ENCODE measurements at places on chromosomes 7 and 10.

DNA sequence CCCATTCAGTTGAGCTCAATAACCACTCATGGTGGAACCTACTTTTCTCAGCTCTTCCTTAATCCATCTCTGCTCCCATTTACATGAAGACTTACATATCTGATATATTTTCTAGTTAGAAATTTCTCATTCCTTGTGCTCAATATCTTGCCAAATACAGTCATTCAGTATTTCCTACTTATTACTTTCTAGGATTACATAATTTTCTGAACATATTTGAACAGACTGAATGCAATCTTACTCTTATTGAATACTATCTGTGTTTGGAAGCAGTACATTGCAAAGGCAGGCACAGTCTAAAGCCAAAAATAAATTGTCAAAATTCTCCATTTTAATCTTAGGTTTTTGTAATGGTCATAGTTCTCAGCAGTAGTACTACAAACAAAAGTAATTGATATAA is 126.0 kb downstream of the GNAI1 start:
- DNase-seq: no peak

DNA sequence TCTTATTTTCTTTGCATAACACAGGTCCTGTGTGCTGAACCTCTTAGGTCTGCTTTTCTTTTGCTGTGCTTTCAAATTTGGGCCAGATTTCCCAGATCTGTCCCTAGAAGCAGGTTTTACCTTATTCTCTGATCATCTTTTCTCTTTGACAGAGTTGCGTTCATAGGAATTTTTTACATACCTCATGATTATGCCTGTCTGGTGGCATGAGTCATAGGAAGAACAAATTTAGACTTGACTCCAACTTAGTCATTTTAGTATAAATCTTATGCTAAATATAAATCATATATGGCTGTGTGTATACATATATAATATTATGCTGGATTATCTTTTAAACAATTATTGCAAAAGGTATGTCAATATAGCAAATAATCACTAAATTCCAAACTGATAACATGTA is 1038.9 kb downstream of the GRM8 start:
- no peak for DNase-seq

- no peak for DNase-seq
Measured at GRCh38 chr10:71472912-71473311, 76.2 kb downstream of the CDH23 start.

DNA sequence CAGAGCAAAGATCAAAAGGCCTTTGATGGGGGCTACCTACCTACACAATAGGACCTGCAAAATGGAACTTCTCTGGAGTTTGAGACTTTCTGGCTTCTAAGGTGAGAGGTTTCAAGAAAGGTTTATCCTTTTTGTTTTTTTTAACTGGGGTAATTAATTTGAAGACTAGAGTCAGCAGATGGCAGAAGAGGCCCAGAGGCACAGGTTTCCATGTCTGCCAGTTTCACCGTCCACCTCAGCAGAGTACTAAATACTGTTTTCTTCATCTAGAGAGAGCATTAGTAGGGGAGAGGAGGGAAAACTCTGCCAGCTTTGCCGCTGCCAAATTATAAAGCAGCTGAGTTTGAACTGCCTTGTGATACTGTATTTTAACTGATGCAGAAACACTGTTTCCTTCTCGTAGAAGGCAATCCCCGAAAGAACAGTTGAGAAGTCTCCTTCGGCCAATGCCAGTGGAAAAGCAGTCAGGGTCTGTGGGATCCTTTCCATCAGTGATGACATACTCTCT is 138.7 kb downstream of the SLC25A13 start:
- DNase-seq: no peak

DNA sequence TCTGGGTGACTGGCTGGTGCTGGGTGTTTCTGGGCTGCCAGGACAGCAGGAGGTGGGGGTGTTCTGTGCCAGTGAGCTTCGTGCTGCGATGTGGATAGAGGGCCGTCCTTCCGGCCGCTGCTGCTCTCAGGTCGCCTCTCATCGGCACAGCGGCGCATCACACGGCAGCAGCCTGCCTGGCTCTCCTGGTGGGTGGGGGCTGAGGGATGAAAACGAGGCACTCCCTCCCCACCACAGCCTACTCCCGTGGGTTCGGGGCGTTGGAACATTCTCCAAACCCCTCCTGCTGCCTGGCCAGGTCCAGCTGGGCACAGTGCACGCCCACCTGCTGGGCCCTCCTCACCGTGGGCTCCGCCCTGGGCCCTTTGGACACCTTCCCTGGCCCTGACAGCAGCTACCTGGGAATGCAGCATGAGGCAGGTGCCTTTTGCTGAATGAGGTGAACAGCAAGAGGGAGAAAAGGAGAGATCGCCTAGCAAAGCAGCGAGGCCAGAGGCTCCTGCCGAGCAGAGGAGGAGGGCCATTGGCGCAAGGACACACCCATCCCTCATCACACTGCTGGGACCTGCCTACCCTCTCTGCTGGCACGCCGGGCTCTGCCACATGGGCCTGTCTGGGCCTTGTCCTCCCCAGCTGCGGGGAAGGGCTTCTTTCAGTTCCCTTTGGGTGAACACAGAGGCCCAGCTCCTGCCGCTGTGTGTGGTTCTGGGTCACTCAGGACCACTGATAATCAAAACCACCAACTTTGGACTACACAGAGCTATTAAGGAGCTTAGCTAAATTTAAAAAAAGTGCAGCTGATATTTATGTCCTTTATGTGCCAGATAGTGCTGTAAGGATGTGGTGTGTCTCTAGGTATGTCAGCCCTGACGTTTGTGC is 33.4 kb downstream of the INPP5A start:
- no peak for DNase-seq

DNA sequence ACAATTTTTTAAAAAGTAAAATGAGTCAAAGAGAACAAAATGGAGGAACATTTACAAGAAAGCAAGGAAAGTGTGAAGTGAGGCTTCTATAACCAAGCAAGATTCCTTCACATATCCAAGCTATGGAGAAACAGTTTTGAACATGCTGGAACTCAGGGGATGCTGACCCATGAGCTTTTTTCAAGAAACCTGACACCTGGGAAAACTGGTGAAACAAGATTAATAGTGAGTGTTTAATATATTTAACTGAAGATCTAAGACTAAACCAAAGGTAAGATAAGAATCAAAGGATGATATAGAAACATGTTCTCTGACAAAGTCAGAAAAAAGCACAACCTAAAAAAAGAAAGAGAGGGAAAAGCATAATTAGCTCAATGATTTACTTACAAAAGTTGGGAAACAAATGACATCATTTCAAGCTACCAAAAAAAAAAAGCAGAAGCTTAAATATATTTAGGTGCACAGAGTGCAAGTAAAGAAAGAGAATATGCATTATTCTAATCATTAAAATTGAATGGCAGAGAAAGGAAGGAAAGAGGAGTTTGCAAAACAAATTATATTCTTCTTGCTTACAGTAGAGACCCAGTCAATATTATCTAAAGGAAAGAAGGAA is 24.9 kb downstream of the C7orf25 start:
- no peak for DNase-seq

DNA sequence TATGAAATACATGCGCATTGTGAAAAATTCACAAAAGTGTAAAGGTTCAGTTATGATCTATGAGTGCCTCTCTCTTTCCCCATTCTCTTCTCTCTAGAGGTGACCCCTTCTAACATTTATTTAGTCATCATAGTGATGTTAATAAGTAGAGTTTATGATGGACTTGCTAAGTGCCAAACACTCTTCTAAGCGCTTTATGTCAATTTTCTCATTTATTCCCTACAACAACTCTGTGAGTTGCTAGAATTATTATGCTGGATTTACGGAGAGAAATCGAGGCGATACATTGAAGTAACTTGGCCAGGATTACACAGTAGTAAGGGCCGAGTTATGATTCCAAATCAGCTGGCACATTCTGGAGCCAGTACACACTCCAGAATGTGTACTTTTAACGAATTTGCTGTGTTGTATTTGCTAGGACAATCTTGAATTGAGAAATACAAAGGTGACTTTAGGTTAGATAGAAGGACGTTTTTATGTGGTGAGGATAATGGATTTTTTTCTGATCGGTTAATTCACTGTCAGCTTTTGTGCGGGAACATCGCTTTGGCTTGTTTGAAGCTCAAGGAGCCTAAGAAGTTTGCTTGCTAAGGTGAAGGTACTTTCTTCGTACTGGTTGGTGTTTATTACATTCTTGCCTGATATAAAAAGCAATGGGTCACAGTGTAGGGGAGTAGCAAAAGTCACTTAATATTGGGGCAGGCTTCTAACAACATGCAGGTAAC is 1.4 kb downstream of the ATRNL1 start:
- no peak for DNase-seq

- DNase-seq: no peak
Measured at GRCh38 chr10:122915700-122916099, 5.3 kb downstream of the FAM24A start.

- no peak for DNase-seq
Measured at GRCh38 chr10:15780353-15781135, 60.8 kb upstream of the ITGA8 start.

- DNase-seq: no peak
Measured at GRCh38 chr7:158731761-158732160, 27.2 kb upstream of the NCAPG2 start.

DNA sequence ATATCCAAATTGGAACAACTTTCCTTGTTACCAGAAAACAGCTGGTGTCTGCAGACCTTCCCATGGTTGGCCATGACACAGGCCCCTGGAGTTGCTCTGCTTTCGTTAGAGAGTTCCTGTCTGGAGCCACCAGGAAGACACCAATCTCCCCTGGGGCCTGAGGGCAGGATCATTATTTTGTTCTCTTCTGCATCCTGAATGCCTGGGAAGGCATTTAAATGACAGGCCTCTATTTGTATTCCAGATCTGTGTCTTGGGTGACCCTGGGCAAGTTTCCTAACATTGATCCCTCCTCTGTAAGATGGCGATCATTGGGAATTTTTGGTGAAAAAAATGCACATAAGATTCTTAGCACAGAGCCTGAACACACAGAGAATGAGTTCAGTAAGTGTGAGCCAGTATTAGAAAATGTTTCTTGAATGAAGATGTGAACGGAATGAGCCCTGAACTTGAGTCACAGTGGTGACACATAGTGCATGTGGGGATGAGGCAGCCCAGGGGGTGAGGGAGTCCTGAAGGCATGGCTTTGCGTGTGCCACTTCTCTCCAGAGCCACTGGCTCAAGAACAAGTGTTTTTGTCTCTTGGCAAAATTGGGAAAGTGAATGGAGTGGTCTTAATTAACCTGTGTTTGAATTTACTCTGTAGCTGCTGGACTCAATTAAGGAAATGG is 28.4 kb downstream of the BMPER start:
- DNase-seq: peak; percentile 77

- DNase-seq: no peak
Measured at GRCh38 chr10:108801775-108802517, 1121.4 kb downstream of the XPNPEP1 start.

GRCh38 chr7:29194206-29194593 is 375 bp upstream of the CHN2 start:
- no peak for DNase-seq

DNA sequence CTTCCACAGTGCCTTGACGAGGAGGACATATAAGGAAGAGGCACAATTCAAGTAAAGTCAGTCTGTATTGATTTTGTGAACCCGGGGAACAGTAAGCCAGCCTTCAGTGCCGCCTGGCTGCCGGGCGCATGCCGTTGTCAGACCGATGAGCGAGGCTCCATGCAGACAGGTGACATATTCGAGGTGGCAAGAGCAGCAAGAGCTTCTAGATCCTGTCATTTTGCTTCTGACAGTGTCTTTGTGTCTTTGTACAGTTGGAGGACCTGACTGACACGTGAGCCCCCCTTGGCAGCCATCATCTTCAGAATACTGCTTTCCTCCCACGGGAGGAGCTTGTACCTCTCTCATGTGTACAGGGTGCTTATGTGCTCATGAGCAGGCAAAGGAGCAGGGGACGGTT is 387.5 kb upstream of the GALNT17 start:
- no peak for DNase-seq

DNA sequence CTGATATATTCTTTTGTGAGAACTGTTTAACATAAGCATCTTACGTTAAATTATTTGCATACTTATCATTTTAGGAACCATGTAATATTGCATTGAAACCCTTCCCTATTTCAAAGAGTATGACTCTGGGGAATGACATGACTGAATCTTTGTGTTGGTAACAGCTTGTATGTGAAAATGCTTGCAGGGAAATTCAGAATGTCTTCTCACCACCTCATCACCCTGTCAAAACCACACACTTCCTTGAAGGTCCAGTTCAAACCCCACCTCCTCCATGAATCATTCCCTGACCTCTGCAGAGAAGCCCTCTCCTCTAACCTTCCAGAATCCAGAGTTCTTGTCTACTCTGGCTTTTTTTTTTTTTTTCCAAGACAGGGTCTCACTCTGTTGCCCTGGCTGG is 26.3 kb upstream of the NKX2-3 start:
- DNase-seq: no peak

GRCh38 chr7:64686493-64687184 is 20.7 kb downstream of the ZNF107 start:
- no peak for DNase-seq
